ENCODE measurements at places on chromosomes 7 and 10. TPM values are rescaled to one million over a fixed set of nuclear protein-coding genes. Genes with fewer than 3 reads are reported as not detected.

DNA sequence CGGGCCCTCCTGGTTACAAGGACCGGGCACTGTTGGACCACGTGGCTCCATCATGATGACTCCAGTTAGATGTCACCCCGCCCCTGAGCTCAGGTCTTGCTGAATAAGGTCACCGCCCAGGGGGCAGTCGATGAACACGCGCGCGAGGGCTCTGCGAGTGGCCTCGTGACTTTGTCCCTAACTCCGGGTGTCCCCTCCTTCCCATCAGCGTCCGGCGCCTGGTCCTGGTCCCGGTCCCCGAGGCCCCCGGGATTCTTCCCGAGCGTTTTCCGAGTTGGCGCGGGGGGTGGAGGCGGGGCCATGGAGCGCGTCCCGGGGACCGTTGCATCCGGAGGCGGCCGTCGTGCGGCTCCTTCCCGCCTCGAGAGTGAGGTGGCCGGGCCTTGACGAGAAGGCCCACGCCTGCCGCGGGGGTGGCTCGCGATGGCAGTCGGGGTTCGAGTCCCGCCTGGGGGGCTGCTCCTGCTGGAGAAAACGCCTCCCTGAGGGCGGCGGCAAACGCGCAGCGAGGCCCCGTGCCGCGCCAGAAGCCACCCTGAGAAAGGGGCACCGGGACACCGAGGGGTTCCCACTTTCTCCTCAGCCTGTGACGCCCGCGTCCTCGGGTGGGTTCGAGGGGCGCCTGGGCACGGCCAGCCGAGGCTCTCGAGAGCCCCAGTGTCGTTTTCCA lies 569 bp upstream of the NPTX2 start:
- DNase-seq: no peak

DNA sequence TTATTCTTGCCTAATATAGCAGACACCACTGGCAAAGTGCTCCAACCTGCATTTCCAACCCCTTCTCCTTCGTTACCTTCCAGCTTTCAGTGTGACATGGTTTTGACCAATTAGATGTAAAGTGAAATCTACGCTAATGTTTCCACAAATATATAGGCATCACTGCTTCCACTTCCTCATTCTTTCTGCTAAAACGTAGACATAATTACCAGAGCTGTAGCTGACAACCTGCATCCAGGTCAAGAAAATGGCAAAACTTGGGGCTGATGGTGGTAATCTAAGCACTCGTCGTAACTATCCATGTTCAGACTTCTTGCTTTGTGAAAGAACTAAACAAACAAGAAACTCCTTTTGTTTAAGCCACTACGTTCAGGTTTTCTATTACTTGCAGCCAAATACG lies 41.8 kb upstream of the COL1A2 start:
- no peak for DNase-seq

DNA sequence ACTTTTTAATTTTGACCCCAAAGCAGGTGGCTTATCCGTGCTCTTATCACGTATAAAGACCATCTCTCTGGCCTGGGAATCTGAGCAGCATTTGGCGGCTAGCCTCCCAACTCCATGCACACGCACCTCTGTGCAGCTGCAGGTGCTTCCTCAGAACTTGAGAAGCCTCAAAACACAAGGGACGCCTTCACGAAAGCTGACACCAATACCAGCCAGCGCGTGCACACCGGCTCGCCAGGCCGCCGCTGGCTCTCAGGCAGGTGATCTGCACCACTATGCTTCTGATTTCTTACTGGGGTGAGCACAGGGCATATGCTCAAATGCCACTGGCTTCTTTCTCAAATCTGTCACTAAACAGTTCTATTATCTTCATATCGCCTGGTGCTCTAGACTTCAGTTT lies 145.0 kb downstream of the PARD3 start:
- DNase-seq: no peak

The GRM3 gene
- total RNA-seq: not detected
